ENCODE measurements at places on chromosomes 12 and 14. TPM values are rescaled to one million over a fixed set of nuclear protein-coding genes. Genes with fewer than 3 reads are reported as not detected.

GRCh38 chr14:29759521-29760340 is 167.9 kb downstream of the PRKD1 start:
- DNase-seq: no peak

The GUCY2C gene
- 74.6 TPM for total RNA-seq

The FAM222A gene
- 3.9 TPM for total RNA-seq

DNA sequence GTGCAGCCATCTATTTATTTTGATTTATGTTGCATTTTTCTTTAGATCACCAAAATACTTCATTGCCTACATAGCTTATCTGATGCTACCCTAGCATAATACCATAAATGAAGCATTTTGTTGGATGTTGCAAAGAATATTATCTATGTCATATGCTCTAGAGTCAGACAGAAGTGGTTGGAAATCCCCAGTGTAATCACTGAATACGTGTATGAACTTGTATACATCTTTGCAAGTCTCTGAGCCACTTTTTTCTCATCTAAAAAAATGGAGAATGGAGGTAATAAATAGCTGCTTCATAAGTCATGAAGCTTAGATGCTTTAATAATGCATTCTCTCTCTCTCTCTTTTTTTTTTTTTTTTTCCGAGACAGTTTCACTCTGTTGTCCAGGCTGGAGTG is 18.5 kb downstream of the EVL start:
- DNase-seq: no peak

DNA sequence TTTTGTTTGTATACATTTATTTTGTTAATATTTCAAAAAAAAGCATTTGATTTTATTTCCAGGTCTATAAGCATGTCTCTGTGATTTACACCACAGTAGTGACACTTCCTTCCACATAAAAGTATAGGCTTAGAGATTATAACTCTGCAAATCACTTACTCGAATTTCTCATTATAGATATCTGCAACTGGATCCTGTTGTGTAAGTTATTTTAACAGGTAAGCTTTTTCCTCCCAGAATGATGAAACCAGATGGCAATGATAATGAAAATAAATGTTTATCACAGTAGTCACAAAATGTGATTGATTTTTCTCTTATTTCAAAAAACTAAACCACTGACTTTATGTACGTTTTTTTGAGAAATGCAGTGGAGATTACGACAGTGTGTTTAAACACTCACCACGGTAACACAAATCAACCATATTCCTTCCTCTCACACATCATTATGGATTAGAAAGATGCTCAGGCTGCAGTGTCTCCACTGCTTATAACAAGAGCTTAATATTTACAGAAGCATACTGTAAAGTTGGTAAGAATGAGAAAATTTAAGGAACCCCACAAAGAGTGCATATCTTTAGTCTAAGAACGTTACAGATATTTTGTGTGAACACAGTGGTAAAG is 194.6 kb downstream of the ATXN7L3B start:
- no peak for DNase-seq

GRCh38 chr12:27220055-27220987 is 23.8 kb upstream of the STK38L start:
- DNase-seq: no peak

DNA sequence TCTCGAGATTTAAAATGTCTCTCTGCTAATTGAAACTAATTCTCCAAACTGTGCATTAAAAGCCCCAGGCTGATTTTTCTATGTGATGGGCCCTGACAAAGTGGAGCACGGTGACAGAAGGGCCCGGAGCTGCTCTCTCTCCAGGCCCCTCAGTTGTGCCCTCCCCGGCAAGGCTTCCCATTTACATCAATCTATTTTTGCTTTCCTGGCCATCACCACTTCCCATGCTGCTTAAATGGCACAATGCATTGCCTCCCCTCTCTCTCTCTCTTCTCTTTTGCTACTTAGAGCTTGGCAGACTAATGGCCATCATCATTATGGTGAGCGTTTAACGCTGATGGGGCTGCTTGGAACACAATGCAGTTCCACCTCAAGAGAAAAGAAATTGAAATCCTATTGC is 270.7 kb upstream of the DIO3 start:
- no peak for DNase-seq

Measured in colonic mucosa (tissue), 4 donors.